ENCODE measurements at places on chromosomes 1 and 21. TPM values are rescaled to one million over a fixed set of nuclear protein-coding genes. Genes with fewer than 3 reads are reported as not detected.

DNA sequence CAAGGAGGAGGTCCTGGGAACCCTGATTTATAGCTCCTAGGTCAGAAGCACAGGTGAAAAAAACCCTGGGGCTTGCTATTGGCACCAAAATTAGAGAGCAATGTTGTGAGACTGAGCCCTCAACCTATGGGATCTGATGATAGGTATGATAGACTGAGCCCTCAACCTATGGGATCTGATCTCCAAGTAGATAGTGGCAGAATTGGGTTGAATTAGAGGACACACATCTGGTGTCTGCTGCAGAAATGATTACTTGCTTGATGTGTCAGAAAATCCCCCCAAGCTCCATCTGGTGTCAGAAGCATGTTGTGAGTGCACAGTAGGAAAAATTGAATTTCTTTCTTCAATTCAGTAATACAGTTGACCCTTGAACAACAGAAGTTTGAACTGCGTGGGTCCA lies 62.4 kb downstream of the MAP3K21 start:
- DNase-seq, result no peak

DNA sequence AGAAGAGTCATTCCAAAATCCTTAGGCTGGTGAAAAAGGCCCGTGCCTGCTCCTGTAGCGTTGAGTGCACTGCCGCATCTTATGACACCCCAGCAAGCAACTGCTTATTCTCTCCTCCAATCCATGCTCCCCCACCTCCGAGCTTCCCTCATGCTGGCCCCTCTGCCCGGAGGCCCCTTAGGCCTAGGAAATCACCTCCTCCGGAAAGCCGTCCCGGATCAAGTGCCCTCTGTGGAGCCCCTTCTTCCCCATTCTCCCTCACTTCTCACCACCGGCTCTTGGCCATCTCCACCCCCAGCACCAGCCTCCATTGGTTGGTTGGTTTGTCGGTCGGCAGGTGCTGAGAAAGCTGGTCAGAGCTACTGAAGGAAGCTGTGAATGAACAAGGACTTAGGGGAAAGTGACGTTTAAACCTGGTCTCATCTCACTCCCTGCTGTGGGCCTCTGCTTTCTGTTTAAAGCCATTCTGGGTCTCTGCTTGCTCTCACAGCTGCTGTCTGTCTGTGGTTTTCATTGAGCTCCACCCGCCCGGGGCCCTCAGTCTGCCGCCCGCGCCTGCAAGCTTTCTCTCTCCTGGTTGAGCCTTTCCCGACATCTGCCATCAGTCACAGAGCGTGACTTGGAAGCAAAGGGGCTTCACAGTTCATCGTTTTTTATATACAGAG lies 122.2 kb downstream of the KCNN3 start:
- peak; percentile 76 for DNase-seq

DNA sequence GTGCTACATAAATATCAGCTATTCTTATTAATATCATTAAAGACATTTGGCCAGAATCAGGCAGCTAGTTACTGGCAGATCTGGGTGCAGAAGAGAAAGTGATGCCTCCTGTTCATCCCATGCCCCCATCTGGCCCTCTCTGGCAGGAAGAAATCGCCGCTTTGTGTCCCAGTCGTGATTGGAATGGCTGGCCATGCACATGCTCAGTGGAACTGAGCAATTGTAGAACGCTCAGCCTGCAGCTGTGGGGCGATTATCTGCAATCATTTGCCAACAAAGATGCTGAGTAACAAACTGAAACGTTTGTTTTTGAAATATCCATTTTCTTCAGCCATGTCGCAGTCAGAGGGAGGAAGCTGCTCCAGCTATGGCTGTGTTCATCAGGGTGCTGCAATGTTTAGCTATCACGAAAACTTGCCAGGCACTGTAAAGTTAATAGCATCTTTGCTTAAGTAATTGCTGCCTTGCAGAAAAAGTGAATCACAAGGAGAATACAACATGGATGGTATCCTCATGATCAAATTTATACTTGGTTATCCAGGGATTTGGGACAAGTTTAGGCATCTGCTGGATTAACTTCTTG lies 36.5 kb downstream of the NGF start:
- no peak for DNase-seq

URB1 gene
- total RNA-seq, result 11.6 TPM

USH2A gene
- total RNA-seq, result 1.3 TPM

DNA sequence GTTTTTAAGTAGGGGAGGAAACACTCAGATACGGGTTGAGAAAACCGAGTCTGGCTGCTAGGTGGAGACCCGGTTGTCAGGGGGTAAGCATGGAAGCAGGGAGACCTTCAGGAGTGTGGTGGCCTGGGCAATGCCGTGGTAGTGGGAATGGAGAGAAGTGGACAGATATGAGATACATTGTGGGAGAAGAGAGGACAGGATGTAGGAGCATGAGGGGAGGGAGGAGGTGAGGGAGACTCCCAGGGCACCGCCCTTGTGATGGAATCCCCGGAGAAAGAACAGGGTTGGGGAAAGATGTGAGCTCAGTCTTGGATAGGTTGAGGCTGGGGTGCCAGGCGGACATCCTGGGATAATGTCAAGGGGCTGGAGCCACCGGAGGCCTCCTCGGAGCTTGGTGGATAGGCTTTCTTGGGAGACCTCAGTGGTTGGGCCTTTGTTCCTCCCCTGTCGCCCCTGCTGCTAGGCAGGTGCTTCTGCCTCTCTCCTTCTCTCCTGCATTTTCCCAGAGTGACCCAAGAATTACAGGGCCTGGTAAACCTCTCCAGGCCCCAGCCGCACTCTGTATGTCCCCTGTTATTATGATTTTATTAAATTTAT lies 21.3 kb downstream of the ZNF362 start:
- DNase-seq, result no peak

- no peak for DNase-seq
Observed at GRCh38 chr1:228765168-228765946, 30.1 kb downstream of the RHOU start.
